Caco-2 (cell line): ENCODE measurements at places on chromosomes 4 and X.

DNA sequence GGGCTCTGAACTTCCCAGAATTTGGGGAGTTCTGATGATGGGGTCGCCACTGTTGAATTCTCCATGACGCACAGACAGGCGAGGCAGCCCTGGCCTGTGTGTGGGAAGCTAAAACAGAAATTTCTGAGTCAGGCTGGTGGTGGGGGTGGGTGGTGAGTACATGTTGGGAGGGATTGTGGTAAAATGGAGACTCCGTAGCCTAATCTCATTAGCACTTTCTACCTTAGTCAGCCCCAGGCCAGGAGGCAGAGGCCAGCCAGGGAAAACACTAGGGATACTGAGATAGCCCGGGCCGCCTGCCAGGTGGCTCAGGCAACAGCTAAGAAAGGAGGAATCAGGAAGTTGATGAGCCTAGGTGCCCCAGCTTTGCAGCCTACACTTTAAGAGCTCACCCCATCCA lies 39.3 kb upstream of the NHSL2 start:
- DNase-seq: no peak

- DNase-seq: no peak
Observed at GRCh38 chrX:43615660-43616059, 40.4 kb upstream of the MAOA start.

- no peak for DNase-seq
Observed at GRCh38 chr4:140865253-140866217, 109.3 kb upstream of the TBC1D9 start.

- DNase-seq: no peak
Observed at GRCh38 chr4:7377223-7377865, 57.4 kb downstream of the PSAPL1 start.

DNA sequence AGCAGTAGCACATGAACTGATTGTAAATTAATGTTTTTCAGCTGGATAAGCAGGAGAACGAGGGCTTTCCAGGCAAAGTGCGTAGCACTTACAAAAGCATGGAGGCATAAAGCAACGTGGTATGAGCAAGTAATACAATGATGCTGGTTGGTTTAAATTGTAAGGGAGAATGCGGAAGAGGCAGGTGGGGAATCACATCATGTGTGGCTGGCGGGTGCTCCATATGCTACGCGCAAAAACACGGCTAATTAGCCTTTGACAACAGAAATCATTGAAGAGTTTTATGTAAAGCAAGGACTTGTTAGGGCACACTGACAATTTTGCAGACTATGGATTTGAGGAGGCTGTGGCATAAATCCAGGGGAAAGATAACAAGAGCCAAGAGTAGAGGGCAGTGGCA lies 14.6 kb downstream of the SYTL4 start:
- no peak for DNase-seq

- no peak for DNase-seq
Observed at GRCh38 chrX:42463706-42464490, 314.1 kb downstream of the PPP1R2C start.

DNA sequence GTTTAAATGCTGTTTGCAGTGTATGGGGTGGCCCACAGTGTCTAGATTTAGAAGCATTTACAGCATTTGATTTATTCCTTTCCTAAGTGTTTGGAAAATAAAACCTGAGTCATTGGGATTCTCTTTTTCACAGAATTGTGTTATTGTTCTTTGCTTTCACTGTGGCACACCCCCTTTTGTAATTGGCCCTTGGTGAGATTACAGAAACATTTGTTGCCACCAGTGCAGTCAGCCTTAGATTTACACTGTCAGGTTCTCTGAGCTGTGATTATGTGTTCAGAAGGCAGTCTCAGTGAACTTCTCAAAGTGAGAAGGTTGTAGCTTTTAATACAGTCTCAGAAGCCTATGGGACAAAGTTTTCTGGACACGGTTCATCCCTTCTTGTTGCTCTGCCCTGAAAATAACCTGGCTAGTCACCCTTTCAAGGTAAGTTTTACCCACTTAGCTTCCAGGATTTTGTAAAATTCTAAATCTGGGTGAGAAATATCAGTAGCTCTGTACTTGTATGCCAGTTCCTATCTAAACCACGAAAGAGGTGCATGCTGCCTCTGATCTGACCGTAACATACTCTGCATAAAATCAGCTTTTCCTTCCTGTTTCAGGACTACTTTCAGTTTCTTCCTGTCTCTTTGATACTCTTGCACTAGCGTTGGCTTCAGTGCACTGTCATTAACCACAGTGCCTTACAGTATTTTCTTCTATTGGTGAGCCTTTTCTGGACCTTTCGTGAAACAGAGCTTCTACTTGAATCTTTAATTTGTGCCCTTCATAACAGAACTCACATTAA lies 12.6 kb downstream of the RUFY3 start:
- no peak for DNase-seq

GRCh38 chr4:38673130-38673978 lies 9.4 kb downstream of the KLF3 start:
- DNase-seq: peak; percentile 69

DNA sequence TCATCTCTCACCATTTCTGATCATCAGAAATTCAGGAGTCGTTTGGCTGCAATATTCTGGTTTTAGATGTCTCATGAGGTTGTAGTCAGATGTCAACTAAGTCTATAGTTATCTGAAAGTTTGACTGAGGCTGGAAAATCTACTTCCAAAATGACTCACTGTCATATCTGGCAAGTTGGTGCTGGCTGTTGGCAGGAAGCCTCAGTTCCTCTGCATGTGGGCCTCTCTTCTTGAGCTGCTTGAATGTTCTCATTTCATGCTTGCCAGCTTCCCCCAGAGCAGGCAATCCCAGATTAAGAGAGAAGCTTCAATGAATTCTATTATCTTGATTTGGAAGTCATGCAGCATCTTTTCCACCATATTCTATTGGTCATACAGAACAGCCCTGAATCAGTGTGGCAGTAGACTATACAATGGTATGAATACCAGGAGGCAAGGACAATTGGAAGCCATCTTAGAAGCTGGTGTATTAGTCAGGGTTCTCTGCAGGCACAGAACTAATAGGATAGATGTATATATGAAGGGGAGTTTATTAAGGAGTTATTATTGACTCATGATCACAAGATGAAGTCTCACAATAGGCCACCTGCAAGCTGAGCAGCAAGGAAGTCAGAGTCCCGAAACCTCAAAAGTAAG lies 46.8 kb upstream of the ELF2 start:
- no peak for DNase-seq

DNA sequence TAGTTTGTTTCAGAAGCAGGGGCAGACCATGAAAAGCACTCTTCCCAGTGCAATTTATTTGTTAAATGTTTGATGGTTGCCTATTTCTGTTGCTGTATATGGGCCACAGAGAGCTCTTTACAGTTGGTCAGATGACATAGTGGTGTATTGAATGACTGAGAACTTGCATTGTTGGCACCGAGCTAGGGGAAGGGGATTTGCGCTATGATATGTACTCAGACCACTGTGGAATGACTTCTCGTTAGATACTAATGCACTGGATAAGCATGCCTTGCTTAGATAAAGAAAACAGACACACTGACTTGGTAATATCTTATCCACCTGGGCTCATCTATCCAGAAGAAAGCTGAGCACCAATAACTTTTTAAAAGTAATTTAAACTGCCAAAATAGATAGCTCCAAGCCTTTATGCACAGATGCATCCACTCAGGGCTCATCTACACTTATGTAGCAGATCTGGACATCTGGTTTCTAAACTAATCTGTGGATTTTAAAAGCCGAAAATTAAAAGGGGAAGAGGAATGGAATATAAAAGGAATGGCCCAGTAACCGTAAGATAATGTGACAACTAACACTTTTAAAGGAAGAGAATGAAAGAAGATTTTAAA lies 132.7 kb downstream of the GATB start:
- DNase-seq: no peak

- no peak for DNase-seq
Observed at GRCh38 chrX:50002067-50002714, 79.8 kb downstream of the CLCN5 start.

DNA sequence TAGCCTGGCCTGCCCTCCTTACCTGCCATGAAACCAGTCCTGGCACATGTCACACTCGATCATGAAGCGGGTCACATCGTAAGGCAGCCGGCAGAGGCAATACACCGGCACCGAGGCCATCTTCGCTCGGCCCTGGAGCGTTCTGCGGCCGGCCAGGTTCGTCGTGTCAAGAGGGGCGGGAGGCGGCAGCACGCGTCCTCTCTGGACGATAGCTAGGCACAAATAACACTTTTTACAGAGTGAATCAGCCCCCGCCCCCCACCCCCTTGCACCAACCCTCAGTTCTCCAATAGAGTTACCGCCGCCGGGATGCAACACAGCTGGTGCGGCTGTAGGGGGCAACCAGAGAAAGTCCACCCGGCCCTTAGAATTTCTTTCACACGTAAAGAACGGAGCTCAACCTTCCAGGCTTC lies 1.7 kb downstream of the PHF8 start:
- DNase-seq: peak; percentile 53

GRCh38 chr4:119136546-119136945 lies 914 bp downstream of the MYOZ2 start:
- no peak for DNase-seq

DNA sequence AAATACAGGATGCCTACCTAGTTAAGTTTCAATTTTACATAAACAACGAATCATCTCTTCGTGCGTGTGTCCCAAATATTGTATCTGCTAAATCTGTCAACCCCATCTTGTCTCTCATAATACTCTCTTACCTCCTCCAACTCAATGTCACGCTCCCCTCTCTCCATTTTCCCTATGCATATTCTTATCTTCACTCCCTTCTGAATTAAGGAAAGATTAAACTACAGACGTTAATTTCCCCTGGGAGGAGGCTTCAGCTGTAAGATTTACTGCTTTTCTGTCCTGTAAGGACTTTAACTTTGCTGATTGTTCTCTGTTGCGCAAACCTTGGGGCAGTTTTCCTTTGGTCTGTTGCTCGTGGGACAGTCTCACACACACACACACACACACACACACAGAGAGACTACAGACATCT lies 455 bp upstream of the ABCB7 start:
- peak; percentile 2 for DNase-seq

- DNase-seq: no peak
Observed at GRCh38 chr4:52358883-52359321, 300.2 kb downstream of the USP46 start.

DNA sequence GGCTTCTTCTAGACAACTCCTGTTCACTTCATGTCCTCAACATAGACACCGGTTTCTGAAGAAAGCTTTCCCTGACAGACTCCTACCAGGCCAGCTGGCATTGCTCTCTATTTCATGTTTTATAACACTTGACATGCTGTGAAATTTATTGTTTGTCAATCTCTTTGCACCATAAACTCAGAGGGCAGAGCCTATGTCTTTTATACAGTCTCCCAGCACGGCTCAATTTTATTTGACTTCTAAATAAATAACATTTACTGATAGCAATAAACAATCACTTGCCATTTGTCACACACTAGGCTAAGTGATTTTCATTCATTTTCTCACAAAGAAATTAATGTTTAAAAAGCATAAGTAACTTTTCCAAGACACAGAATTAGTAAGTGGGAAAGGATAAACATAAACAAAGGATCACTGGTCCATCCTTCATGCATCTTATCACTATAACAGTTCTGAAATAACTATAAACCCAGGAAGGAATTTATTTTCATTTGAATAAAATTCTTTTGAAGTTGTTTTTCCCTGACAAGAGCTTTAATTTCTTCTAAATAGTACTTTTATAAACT lies 577.6 kb downstream of the TECRL start:
- no peak for DNase-seq

- DNase-seq: no peak
Observed at GRCh38 chr4:152243896-152244595, 291.8 kb downstream of the FBXW7 start.

DNA sequence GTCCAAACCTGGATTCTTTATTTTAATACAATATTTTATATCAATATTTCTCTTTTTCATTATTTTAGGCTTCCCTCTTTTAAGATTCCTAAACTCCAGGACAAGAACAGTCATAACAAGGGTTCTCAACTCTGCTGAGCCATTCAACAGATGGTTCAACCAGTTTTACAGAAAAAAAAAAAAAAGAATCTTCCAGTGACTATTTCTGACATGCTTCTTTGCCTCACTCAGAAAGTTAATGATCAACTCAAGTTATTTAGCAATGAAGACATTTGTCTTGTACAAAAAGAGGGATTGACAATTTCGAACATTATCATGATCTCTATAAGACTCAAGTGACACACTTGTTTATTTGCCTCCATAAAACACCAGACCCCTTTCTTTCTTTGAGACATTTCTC lies 282.6 kb upstream of the GRID2 start:
- DNase-seq: no peak

GRCh38 chr4:185831125-185831815 lies 19.3 kb upstream of the SORBS2 start:
- DNase-seq: peak; percentile 28
